Dermis microvascular lymphatic vessel endothelial cell (primary cell): ENCODE measurements at places on chromosomes 13 and 19. TPM values are rescaled to one million over a fixed set of nuclear protein-coding genes. Genes with fewer than 3 reads are reported as not detected.

GRCh38 chr13:46587807-46588418 lies 34.9 kb downstream of the LRCH1 start:
- DNase-seq, result no peak

- no peak for DNase-seq
These were observed 36.5 kb upstream of the SACS start for GRCh38 chr13:23469951-23470421.

DNA sequence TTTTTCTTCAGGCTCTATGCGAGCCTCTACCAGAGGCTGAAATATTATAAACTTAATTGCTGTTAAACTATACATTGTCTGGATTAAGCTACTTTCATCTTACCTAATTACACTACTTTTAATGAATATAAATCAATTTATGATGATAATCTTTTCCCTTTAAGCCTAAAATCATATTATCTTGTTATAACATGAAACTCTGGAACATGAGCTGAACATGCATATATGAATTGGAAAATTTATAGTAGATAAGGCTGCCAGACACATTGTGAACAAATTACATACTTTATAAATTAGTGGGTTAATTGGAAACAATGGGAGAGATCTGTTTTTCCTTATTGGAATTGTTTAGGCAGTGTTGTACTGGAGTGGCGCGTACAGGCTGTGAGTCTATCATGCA lies 45.3 kb upstream of the ZDHHC20 start:
- DNase-seq, result no peak

GRCh38 chr13:99064624-99065234 lies 86.9 kb upstream of the DOCK9 start:
- DNase-seq, result no peak

- DNase-seq, result no peak
These were observed 471.0 kb downstream of the OLFM4 start for GRCh38 chr13:53499576-53500133.

GRCh38 chr19:51572908-51573307 lies 1.8 kb downstream of the ZNF175 start:
- DNase-seq, result no peak

- DNase-seq, result no peak
These were observed 148.4 kb downstream of the KLF12 start for GRCh38 chr13:73985783-73986182.

DNA sequence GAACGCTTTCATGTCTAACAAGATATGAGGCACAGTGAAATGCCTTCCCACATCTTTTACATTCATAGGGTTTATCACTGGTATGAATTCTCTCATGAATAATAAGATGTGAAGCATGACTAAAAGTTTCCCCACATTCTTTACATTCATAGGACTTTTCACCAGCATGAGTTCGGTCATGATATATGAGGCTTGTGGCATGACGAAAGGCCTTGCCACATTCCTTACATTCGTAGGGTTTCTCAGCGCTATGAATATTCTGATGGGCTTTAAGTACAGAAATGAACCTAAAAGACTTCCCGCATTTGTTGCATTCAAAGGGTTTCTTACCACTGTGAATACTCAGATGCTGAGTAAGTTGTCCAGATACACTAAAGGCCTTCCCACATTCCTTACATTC lies 21.3 kb downstream of the ZNF607 start:
- DNase-seq, result no peak

GRCh38 chr13:66634384-66634783 lies 595.8 kb downstream of the PCDH9 start:
- no peak for DNase-seq

DNA sequence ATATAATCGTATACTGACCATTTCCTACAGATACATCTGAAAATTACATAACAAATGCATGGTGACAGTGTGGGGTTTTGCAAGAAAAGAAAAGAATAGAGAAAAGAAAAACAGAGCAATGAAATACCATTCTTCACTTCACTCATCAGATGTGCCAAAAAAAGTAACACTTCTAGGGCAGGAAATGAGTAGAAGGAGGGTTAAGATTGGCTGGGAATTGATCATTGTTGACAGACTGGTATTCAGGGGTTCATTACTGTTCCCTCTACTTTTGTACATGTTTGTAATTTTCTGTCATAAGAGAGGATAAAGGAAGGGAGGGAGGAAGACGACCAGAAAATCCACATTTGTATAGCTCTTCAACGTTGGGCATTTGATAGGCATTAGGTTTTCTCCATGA lies 31.5 kb downstream of the ABCC4 start:
- DNase-seq, result no peak

GRCh38 chr13:50910485-50910805 lies 854 bp downstream of the RNASEH2B start:
- peak; percentile 14 for DNase-seq

DNA sequence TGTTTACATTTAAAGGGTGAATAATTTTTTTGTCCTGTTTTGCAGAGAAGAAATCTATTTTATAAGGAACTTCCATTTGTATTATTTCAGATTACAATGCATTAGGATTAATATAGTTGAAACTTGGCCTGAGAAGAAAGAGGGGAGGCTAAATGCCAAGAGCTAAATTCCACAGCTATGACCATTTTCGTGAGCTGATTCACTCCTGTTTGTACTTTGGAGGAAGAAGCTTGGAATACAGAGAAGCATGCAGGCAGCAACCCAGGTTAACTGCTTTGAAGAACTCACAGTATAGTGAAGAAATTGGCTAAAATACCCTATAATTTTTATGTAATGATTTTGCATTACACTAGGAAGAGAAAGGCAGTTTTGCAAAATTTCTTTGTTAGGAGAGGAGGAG lies 309.4 kb upstream of the KLF12 start:
- DNase-seq, result no peak

METTL21C gene
- total RNA-seq, result not detected in 2 replicates

ZNF556 gene
- not detected in 2 replicates for total RNA-seq

RBM26 gene
- 13.4 and 13.7 TPM in 2 replicates for total RNA-seq
